T-cell (primary cell): ENCODE measurements at places on chromosomes 16 and 17. TPM values are rescaled to one million over a fixed set of nuclear protein-coding genes. Genes with fewer than 3 reads are reported as not detected.

Gene AANAT
- not detected for total RNA-seq

DNA sequence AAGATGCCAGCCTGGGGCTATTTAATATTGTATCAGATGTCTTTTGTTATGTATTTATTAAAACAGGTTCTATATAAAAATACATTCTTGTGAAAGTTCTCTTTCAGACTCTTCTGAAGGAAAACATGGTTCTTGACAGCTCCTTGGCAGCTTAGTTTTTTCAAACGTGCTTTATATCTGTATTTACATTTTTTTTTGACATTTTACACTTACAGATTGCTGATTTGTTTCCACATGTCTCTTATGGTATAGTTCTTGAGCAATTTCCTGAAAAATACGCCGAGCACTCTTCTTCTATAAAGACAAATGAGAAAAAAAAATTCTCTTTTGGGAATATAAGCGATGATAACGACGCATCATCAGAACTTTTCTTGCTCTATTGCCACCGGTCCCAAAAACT lies 9.5 kb downstream of the IGSF6 start:
- no peak for DNase-seq

Gene NSRP1
- total RNA-seq = 29.5 TPM

DNA sequence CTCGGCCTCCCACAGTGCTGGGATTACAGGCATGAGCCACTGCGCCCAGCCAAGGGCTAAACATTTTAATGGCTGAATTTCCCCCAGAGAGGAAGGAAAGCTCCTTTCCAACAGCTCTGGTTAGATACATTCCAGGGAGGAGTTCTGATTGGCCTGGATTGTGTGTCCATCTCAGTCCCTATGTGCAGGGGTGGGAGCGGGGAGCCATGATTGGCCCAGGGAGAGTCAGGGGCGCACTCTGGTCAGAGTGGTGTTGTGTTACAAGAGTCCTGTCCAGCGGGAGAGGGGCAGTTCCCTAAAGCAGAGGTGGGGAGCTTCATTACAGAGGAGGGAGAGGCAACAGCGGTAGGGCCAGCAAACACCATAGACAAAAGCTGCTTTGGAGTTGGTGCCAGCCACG lies 75.0 kb downstream of the RAP1GAP2 start:
- no peak for DNase-seq

DNA sequence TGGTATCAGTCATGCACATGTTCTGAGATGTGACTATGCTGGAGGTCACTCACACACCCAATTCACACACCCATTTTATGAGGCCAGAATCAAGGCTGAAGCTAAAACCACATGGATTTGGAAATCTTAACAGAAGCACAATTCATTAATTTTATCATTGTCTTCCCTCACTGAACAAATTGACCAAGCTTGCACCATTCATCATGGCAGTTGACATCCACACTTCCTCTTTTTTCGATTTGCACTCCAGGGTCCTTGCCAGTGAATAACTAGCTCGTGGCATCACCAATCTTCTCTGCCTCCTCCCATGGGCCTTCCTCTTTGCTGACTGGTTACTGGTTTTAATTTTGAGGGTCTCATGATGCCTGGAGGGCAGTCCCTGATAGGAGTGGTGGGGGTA lies 123.0 kb upstream of the ASIC2 start:
- DNase-seq = no peak

DNA sequence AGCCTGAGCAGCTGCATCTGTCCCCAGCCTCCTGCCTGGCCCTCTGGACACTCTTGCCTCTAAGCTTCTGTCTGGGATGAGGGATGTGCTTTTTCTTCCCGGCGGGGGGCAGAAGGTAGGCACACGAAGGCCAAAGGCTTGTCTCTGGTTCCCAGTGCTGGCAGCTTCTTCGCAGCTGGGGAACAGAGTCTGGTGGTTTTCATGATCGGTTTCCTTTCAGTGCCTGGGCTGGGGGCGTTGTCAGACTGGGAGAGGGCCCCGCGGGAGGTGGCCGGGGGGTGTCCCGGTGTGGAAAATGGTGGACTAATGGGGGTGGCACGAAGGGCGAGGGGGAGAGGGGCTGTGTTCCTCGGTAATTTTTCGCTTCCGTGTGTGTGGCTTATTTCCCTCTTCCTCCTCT lies 988 bp downstream of the RAP1GAP2 start:
- DNase-seq = no peak

GRCh38 chr17:69874175-69874670 lies 200.8 kb upstream of the KCNJ16 start:
- no peak for DNase-seq

- DNase-seq = no peak
Observed at GRCh38 chr16:75742424-75743047, 16.2 kb upstream of the CPHXL start.

DNA sequence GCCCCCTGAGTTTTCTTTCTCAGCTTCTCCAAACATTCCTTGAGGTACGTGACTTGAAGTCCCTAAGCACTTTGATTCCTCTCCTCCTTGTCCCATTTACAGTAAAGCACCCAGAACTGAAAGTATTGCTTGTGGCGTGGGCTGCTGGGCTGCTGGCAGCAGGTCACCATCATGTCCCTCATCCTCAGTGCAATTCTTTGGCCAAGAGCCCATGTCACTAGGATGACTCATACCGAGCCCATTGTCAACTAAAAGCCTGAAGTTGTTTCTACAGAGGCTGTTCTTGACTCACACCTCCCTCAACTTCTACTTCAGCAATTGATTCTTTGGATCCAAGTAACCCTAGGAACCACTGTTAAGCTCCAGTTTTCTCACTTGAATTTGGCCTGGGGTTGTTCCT lies 54.3 kb downstream of the KPNA2 start:
- DNase-seq = no peak
